G401 (cell line): ENCODE measurements at places on chromosomes 11 and 22. TPM values are rescaled to one million over a fixed set of nuclear protein-coding genes. Genes with fewer than 3 reads are reported as not detected.

Gene ZDHHC8
- 5.1 and 7.8 TPM in 2 replicates for total RNA-seq

Gene INPP5J
- total RNA-seq: 0.74 and 3.0 TPM in 2 replicates

Gene PNPLA5
- total RNA-seq: not detected in 2 replicates

Gene VSIG10L2
- not detected in 2 replicates for total RNA-seq

Gene OTOG
- total RNA-seq: not detected in 2 replicates

Gene SCGB2A2
- total RNA-seq: not detected in 2 replicates

Gene ZNF214
- 3.6 and 6.9 TPM in 2 replicates for total RNA-seq

Gene FAM89B
- total RNA-seq: 28.1 and 58.6 TPM in 2 replicates

Gene TECTA
- 0.17 and 0.37 TPM in 2 replicates for total RNA-seq

Gene SMIM35
- not detected in 2 replicates for total RNA-seq

GRCh38 chr11:99522467-99523173 is 501.9 kb downstream of the CNTN5 start:
- DNase-seq: no peak

- DNase-seq: peak; percentile 41
Measured at GRCh38 chr22:17872471-17872870, 98.2 kb upstream of the BID start.

DNA sequence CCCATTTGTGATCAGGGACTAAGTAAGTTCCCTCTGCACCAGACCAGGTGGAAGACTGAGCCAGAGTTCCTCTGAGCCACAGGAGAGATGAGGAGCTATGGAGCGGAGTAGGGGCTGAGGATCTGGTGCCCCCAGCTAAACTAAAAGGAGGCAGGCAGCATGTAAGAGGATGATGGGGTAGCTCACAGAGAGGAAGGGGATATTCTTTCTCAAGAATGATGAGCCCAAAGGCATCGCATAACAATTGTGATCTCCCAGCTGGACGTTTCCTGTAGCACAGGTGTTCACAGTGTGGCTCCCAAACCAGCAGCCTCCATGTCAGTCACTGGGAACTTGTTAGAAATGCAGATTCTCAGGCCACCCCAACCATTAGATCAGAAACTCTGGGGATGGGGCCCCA is 24.4 kb downstream of the ADAMTS8 start:
- no peak for DNase-seq

DNA sequence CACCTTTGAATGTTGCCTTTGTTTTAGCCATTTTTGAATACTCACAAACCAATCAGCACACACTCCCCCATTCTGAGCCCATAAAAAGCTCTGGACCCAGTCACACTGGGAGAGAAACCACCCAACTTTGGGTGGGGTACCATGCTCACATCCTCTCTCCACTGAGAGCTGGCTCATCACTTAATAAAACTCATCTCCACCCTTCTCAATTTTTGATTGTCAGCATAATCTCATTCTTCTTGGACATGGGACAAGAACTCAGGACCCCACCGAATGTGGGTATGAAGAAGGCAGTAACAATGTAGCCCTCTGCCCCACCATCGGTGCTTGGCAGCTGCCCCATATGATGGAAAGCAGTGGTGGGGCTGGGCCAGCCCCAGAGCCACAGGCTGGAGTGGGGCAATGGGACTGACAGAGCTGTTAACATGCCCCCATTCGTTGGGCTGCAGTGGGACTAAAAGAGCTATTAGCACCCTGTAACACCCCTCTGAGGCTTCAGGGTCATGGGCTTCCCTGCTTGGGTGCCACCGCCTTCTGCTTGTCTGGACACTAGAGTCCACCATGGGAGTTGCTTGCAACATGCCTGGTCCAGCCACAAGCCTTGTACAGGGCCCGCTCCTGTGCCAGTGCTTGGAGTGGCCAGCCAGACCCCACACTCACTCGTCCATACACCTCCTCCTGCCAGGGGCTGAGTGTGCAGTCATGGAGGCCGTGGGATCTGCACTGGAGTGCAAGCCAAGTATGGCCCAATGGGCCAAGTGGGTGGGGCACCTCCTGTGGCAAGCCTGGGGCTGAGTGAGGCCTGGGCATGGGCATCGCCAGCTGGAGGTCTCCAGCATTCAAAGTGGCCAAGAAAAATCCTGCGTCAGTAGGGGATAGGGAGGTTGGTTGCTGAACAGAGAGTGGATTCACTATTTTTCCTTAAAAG is 471.1 kb downstream of the TBC1D22A start:
- DNase-seq: no peak

- DNase-seq: peak; percentile 83
Measured at GRCh38 chr11:65422633-65423515, at the start of gene NEAT1. TSS of gene NEAT1 (plus strand) at chr11:65422798.

DNA sequence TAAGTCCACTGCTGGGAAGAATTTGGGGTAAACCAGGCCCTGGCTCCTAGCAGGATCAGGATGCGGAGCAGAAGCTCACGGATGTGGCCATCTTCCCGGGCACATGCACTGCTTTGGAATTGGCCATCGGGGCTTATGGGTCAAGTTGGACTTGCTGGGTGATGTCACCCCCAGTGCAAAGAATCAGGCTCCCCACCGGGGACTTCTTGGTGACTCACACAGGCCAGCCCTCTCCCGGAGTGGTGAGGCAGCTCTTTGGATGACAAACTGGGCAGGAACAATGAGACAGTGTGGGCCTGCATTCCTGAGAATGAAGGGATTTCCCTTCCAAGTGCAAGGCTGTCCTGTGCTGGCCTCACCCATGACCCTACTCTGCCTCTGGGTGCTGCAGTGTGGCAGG is 128.8 kb upstream of the ANO1 start:
- DNase-seq: no peak

- DNase-seq: no peak
Measured at GRCh38 chr11:72418834-72419560, 15.3 kb downstream of the CLPB start.

GRCh38 chr22:38681582-38682335 is at the start of gene TOMM22:
TSS of gene TOMM22 (plus strand) at chr22:38681957. CDS start at chr22:38681979, 22 bp downstream.
- peak; percentile 91 for DNase-seq

- DNase-seq: no peak
Measured at GRCh38 chr22:49015993-49016908, 811.4 kb downstream of the BRD1 start.

- peak; percentile 31 for DNase-seq
Measured at GRCh38 chr11:66465373-66466224, 1.1 kb upstream of the PELI3 start.

DNA sequence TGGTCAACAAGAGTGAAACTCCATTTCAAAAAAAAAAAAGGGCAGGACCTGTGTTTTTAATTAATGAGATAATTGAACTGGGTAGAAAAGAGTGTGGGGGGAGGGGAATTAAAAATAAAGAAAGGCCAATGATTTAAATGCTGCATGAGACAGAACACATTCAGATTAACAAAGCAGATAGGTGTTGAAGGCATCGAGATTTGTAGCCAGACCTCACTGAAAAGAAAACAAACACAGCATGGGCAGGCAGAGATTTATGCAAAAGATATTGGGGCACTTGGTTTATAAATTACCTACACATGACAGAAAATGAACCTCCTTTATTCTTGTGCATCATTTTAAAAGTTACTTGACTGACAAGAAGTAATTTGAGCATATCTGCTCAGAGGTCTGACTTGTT is 354.0 kb upstream of the API5 start:
- DNase-seq: no peak

- no peak for DNase-seq
Measured at GRCh38 chr11:76665172-76665571, 5.4 kb downstream of the LRRC32 start.

GRCh38 chr11:35390737-35391682 is 28.3 kb downstream of the SLC1A2 start:
- no peak for DNase-seq

- DNase-seq: no peak
Measured at GRCh38 chr22:38186429-38186828, 4.8 kb upstream of the PLA2G6 start.

DNA sequence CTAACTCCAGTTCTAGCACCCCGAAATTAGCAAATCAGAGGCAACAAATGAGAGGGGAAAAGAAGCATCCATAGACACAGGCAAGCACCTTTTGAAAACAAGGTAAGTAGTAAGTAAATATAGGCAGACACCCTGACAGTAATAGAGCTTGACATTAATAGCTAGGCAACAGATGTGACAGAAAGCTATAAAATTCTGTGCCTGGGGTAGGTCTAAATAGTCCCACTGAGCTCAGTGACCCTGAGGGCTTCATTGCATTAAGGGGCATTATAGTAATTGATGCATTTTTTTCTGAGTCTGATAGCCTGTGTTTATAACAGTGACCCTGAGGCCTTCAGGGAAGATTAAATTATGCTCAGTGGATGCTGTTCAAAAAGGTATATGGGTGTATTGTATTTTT is 197.1 kb downstream of the HIPK3 start:
- no peak for DNase-seq

DNA sequence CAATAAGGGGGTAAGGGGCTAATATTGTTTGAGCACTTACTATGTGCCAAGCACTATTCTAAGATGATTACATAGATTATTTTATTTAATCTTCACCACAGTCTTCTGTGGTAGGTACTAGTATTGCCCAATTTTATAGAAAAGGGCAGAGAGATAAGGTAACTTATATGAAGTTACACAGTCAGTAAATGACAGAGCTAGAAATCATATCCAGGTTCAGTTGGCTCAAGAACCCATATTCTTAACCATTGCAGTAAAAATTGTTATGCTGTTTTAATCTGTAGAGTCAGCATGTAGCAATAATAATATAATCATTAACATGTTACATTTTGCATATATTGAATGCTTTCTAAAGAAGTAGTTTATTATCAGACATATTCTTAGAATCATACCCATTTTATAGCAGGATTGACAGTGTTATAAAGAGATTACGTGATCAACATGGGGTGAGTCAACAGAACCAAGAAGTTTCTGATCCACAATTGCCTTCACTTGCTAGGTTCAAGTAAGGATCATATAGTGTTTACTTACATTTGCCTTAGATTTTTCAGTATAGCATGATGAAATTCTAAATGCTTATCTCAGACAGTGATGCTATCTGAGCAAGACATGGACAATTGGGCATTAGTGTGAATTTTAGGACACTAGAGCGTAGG is 46.4 kb downstream of the CSTPP1 start:
- no peak for DNase-seq

- no peak for DNase-seq
Measured at GRCh38 chr22:20503816-20504215, 3.6 kb upstream of the MED15 start.

GRCh38 chr11:1047595-1048156 is 11.2 kb upstream of the MUC6 start:
- no peak for DNase-seq

- DNase-seq: no peak
Measured at GRCh38 chr22:23220485-23221350, 40.4 kb downstream of the BCR start.

GRCh38 chr11:12478743-12479142 is 101.4 kb downstream of the PARVA start:
- no peak for DNase-seq

- no peak for DNase-seq
Measured at GRCh38 chr11:16528639-16529038, 172.3 kb upstream of the SOX6 start.

- peak; percentile 10 for DNase-seq
Measured at GRCh38 chr22:43592476-43592875, 180.7 kb downstream of the MPPED1 start.

GRCh38 chr11:73591743-73592142 is 6.2 kb downstream of the FAM168A start:
- DNase-seq: no peak

DNA sequence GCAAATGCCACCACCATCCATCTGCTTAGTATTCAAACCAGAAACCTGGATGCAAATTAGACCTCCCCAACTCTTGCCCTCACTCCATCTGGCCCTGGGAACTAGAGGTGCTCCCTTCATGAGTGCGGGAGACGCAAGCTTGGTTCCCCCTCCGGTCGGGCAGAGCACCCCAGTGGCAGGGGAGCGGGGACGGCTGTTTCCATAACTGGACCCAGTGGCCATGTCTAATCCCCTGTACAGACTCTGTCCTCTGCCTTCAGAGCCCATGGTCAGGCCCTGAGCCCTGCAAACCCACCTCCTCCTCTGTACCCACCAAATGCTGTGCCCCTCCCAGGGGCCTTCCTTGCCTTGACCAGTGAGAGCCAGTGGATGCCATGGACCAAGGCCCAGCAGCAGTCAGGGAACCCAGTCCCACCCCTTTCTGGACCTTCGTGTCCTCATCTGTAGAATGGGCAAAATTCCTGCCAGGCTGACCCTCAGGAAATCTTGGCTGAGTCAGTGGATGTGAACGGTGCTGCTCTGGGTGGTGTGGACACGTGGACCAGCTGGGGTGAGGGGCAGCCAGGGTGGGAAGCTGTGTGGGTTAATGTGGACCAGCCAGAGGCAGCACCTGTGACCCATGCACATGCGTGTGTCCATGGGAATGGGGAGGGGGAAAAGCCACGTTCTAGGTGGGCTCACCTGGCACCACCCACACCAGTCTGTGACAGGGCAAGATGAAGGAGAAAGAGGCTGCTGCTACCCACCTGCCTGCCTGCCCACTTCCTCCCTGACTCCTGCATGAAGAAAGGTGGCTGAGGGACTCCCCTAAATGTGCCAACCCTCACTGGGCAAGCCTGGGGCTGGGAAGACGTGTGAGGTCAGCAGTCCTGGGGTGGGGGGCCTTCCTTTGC is 72.8 kb downstream of the LRRC32 start:
- DNase-seq: no peak
